ENCODE measurements at places on chromosomes 16 and 17.

GRCh38 chr16:51161440-51162195, 10.5 kb upstream of the SALL1 start:
- no peak for DNase-seq

DNA sequence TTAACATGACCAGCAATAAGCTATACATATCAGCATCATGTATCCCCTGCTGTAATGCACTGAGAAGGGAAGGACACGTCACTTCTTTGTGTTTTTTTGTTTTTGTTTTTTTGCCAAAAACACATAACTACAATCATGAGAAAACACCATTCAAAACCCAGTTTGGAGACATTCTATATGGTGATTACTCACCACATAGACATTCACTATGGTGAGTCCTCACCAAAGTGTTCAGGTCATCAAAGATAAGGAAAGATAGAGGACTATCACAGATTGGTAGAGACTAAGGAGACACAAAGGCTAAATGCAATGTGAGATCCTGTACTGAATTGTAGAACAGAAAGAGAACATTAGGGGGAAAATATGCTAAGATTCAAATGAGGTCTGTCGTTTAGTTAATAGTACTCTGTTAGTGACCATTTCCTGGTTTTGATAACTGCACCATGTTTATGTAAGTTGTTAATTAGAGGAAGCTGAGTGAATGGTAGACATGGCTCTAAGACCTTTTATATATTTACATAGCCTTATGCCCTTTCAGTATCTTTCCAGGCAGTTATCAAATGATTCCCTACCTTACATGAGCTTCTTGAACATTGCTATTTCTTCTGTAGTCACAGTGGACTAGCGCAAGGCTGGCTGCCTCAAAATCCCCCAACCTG, 46.6 kb downstream of the PIK3R5 start:
- no peak for DNase-seq

GRCh38 chr17:15462976-15463772, 4.2 kb downstream of the CDRT4 start:
- DNase-seq, result no peak

GRCh38 chr16:46621934-46622676, 926 bp upstream of the SHCBP1 start:
- DNase-seq, result no peak

DNA sequence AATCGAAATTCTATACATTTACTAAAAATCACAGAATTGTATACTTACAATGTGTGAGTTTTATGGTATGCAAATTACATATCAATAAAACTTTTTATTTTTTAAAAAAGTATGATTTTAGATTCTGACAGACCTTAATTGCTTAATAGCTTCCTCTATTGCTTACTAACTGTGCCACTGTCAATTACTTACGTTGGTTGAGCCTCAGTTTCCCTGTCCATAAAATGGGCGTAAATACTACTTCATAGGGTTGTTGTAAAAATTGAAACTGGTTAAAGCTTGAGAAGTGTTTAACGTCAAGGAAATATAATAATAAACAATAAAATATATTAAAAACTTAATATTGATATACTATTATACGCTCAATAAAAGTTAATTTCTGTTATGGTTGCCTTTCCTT, 203.4 kb downstream of the SHISA9 start:
- DNase-seq, result no peak

GRCh38 chr16:80932708-80933095, 74.0 kb downstream of the CMC2 start:
- DNase-seq, result no peak

GRCh38 chr17:78965491-78965924, 14.2 kb downstream of the LGALS3BP start:
- no peak for DNase-seq

DNA sequence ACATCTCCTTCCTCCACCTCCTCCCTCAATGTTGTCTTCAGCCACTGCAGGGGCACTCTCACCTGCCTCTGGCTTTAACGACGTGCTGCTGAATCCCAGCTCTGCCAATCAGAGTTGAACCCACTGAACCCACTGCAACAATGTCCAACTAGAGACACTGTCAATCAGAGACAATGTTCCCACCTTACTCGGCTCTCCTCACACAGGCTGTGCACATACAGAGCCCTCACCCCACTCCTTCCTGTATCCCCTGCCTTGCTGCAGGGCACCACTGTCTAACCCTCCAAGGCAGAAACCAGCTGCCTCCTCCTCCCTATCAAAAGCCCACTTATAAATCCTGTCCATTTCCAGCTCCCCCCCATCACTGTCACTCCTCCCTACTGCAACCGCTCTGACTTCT, 58.7 kb downstream of the ANKRD11 start:
- no peak for DNase-seq

- no peak for DNase-seq
Observed at GRCh38 chr17:1050246-1050995, 53.5 kb downstream of the TIMM22 start.

- DNase-seq, result no peak
Observed at GRCh38 chr17:75493476-75494129, 21.7 kb downstream of the CASKIN2 start.

GRCh38 chr17:43169561-43170139, 1.4 kb upstream of the NBR1 start:
- no peak for DNase-seq

DNA sequence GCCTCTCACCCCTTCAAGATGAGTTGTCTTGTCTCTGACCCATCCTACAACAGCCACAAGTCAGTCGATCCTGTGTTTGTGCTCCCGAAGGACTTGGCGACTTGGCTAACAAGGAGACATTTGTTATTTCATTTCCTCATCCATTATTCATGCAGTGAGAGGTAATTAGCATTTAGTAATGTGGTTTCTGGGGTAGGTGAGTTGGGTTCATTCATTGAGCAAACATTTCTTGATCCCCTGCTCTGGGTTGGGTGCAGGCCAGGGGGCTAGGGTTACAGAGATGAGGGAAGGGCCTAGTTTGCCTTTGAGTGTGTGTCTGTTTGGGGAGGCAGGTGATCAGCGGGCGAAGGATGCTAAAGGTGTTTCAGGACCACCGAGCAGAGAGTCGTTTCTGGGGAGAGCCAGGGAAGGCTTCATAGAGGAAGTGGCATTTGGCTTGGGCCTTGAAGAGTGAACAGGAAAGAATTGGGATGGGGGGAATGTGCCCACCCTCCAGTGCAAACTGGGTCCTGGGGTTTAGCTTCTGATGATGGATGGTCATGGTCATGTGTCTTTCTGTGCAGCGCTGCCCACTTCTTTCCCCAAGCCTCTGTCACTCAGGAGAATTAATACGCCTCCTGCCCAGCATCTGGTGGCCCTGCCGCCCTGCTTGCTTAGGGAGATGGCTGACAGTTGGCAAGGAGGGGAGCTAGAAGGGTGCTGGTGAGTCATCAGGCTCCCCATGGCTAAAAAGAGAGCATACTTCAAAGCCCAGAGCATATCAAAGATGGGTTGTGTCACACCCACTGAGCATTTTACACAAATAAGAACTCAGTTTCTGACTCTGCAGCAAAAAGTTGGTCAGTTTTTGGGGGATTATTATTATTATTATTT, 38.5 kb downstream of the MSI2 start:
- no peak for DNase-seq

GRCh38 chr17:4786106-4786511, at the start of gene VMO1:
TSS of gene VMO1 (minus strand) at chr17:4786364. CDS start at chr17:4786352, 12 bp downstream.
- no peak for DNase-seq

GRCh38 chr17:38578229-38579082, 27.3 kb downstream of the SRCIN1 start:
- DNase-seq, result no peak

- DNase-seq, result no peak
Observed at GRCh38 chr16:66206363-66206762, 160.1 kb upstream of the CDH5 start.

DNA sequence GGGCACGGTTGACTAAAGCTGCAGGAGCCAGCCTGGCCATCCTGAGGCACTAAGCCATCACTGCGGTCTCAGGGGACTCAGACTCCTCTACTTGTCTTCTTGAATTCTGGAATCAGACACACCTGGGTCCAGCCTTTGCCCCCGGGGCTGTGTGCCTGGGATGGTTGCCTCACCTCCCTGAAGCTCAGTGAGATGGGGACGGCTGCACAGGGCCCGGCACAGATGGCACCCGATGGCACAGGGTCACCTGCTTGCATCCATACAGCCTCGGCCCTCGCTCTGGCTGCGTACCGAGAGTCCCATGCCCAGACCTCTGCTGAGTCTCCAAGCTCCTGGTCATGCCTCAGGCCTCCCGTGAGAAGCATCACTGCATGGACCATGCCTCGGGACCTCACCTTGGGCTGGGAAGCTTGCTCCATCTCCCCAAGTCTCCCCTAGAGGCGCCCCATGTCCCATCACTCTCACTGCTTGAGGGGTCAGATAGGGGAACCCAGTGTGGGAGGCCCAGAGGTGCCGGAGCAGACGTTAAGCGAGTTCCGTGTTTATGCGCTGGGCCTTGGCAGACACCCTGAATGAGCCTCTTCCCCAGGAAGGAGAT, 316.3 kb downstream of the SEC14L1 start:
- no peak for DNase-seq

- DNase-seq, result no peak
Observed at GRCh38 chr16:19636436-19637267, 81.1 kb downstream of the VPS35L start.

DNA sequence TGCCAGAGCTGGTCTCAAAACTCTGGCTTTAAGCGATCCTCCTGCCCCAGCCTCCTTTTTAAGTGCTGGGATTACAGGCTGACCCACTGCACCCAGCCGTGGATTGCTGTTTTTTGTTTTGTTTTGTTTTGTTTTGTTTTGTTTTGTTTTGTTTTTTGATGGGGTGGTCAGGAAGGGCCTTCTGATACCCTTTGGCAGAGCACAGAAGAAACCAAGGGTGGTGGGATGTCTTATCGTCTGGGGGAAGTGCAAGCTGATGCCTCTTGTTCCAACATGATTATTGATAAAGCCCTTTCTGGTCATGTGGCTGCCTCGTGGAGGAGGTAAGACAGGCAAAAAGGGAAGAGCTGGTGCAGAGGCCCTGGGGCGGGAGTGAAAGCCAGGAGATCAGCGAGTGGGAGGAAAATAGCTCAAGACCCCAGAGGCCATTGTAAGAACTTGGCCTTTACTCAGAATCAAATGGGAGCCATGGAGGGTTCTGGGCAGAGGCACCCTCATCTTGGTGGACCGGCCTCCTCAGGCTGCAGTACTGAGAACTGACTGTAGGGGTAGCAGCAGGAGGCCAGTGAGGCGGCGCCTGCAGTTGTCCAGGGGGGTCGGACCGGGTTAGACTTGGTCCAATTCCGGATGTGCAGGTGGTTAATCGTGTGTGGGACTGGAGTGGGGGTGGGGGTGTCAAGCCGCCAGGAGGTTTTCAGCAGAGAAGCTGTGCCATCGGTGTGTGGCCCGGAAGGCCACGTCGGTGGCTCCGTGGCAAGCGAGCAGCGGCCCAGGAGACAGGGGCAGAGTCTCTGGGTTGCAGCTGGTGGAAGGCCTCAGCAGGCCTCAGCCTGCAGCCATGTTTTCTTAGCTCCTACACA, 84.4 kb upstream of the GSE1 start:
- DNase-seq, result no peak

- DNase-seq, result no peak
Observed at GRCh38 chr17:33785281-33785680, 469.8 kb upstream of the CCL2 start.

GRCh38 chr16:74577882-74578366, 29.0 kb downstream of the GLG1 start:
- no peak for DNase-seq

DNA sequence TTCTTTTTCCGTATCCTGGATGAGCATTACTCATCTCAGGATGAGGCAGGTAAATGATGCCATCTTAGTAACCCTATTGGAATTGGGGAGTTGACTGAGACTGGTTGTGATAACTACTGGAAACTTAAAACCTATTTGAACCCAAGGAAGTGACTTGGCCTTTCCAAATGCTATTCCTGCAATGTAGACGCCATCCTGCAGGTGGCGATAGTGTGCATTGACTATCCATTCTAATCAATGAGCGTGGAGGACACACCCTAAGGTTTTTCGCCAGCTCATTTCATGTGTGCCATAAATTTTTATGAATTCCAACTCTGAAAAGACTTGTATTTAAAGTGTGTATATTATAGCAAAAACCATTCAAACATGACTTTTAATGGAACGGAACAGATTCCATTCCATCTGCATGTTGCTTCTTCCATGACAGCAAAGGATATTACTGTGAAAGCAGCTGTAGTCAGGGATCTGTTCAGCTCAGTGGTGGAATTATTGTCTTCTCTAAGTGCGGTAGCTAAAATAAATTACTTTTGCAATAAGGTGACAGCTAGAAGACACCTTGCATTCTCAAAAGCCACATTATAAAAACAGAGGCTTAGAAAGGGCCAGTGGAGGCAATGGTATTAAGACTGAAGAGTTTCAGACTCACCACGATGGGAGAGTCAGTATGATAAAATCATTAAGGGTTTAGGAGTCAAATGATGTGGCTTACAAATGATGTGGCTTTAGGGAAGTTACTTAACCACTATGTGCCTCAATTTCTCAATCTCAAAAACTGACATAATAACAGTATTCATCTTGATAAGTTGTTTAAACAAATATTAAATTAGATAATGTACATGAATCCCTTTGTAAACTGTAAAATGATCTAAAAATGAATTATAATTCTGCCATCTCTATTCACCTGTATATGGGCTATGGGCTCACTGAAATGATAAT, 55.5 kb downstream of the SYT17 start:
- DNase-seq, result no peak

DNA sequence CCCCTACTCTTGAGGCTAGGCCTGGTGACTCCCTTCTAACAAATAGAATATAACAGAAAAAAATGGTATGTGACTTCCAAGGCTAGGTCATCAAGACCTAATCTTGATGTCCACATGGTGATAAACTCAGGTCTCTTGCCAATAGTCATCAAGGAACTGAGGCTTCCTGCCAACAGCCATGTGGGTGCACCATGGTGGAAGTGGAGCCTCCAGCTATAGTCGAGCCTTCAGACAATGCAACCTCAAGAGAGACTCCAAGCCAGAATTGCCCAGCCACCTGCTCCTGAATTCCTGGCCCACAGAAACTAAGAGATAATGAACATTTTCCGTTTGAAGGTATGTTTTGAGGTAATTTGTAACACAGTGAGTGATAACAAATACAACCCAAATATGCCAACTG, 55.9 kb upstream of the SREBF1 start:
- no peak for DNase-seq

DNA sequence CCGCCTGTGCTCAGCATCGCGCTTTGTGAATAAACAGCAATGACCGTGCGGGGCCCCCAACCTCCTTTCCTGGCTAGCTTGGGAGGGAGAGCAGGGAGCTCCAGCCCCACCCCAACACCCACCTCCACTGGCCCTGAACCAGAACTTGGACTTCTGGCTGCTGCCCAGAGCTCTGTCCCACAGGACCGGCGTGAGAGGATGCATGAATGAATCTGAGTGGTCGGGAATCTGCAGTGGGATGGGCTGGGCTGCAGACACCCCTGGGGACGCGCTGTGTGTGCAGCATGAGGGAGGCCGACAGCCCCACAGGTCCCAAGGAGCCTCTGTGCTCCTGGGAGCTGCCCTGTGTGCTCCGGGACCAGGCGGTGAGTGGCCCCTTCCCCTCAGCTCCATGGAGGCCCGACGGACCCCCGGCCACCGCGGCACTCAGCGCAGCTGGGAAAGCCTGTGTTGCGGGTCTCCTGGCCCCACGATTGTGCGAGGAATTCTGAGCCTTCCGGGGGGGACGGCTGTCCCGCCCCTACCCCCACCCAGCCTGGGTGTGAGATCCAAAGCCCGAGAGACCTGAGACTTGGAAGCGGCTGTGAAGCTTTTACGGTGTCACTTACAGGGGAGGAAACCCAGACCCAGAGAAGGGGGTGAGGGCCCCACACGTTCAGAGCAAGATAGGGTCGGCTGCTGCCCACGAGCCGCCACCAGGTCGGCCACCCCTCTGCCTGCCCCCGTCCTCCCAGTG, 5.4 kb downstream of the PIEZO1 start:
- no peak for DNase-seq

All from activated T-helper 1 cell treated with Interleukin-2 at 50 U/mL for 16 hours (primary cell).